ENCODE measurements at places on chromosomes 16 and 17. TPM values are rescaled to one million over a fixed set of nuclear protein-coding genes. Genes with fewer than 3 reads are reported as not detected.
A peak's percentile ranks its signal among the peaks of the same experiment; 100 is the strongest.

DNA sequence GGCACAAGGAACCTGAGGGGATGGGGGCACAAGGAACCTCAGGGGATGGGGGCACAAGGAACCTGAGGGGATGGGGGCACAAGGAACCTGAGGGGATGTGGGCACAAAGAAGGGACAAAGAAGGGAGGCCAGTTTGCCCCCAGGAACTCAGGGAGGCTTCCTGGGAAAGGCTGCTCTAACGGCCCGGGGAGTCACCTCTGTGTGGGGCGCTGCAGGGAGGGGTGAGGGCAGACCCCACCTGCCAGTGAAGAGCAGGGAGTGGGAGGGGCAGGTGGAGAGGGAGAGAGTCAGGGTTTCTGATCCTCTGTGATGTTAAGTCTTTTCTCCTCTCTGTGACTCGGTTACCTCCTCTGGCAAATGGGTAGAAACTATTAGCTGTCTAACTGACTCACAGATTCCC lies 57.7 kb downstream of the TIMM22 start:
- DNase-seq: no peak
- H3K4me3 ChIP-seq: no peak overlapping the region
- H3K27ac ChIP-seq: no peak overlapping the region

The OTOP3 gene
- total RNA-seq: not detected

- H3K4me1 ChIP-seq: no peaks in the 10 kb centered on the region
- no peak overlapping the region for H3K4me3 ChIP-seq
- no peaks in the 10 kb centered on the region for H3K27me3 ChIP-seq
- no peak overlapping the region for H3K27ac ChIP-seq
- no peak for DNase-seq
- H3K36me3 ChIP-seq: no peaks in the 10 kb centered on the region
Measured at GRCh38 chr17:72268431-72268830, 147.6 kb downstream of the SOX9 start.

- H3K36me3 ChIP-seq: no peaks in the 10 kb centered on the region
- no peaks in the 10 kb centered on the region for H3K27me3 ChIP-seq
- no peak for DNase-seq
- no peak overlapping the region for H3K27ac ChIP-seq
Measured at GRCh38 chr16:72291531-72291981, 119.6 kb upstream of the PMFBP1 start.

DNA sequence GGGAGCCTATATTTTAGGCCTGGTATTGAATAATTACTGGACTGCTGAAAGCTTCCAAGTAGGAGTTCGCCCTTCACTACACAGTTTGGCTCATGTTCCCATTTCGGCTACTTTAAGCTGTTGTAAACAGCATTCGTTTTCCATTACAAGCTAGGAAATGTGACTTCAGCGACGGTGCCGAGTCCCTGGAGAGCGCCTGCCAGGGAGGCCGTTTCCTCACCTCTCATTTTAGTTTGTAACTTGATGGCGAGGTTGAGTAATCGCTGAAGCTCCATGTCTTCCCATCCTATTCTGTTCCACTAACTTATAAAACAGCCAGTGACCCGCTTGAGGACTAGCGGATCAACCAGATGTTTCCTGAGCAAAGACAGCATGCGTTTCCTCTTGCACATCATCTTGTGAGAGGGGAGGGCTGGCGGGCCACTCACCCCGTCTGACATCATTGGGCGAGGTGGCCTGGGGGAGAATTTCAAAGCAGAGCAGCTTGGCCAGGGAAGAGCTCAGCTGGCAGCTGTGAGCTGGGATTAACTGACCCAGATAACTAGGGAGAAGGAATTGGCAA lies 32.9 kb downstream of the PCTP start:
- H3K36me3 ChIP-seq: no peaks in the 10 kb centered on the region
- H3K27ac ChIP-seq: no peak overlapping the region
- H3K27me3 ChIP-seq: peaks cover 4% of the 10 kb centered on the region
- no peak for DNase-seq
- no peak overlapping the region for H3K4me3 ChIP-seq

DNA sequence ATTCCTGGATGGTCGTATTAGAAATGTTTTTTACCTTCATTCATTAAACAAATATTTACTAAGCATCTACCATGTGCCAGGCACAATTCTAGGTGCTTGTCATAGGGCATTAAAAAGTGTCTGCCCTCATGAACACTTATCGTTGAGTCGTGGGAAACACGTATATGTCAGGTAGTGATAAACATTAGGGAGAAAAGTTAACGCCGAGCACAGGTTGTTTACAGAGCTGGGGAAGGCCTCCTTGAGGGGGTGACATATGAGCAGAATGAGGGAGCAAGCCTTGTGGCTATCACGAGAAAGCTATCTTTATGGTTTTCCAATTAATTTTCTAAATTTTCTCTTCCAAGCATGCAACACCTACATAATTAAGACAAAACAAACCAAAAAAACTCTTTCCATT lies 985 bp upstream of the ZNF213 start:
- H3K4me1 ChIP-seq: peaks cover 28% of the 10 kb centered on the region
- no peaks in the 10 kb centered on the region for H3K27me3 ChIP-seq
- H3K4me3 ChIP-seq: peak overlapping the region; percentile 89
- no peak for DNase-seq
- H3K36me3 ChIP-seq: peaks cover under 1% of the 10 kb centered on the region

The DNAI2 gene
- total RNA-seq: 1.5 TPM

DNA sequence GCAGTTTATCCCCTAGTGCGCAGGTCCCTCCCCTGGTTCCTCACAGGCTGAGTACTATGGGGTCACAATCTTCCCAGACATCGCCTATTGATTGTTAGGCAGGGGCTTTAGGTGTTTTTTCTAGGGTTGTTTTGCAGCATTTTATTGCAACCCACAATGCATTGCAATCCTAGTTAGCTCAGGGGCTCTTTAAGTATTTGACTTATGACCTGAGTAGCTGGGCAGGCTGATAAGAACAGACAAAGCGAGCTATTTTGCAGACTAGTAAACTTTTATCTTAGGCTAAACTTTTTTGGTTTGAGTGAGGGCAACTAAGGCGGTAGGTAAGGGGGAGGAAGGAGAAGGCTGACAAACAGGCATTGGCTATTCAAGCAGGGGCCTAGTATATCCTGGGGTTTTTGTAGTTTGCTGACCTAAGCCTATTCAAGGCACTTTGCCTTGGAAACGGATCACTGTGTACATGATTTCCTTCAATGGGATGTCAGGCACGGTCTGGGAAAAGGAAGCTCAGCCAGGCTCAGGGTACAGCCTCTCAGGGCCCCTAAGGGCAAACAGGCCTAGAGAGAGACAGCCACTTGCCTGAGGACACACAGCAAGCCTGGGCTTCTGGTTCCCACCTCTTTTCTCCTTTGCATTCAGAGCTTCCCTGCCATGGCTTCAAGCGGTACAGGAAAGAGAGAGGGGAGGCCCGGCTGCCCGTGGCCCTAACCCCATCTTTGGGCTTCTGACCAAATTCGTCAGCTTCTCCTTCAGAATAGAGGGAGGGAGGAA lies 6.4 kb downstream of the DRC7 start:
- H3K27ac ChIP-seq: no peak overlapping the region
- no peaks in the 10 kb centered on the region for H3K4me1 ChIP-seq
- DNase-seq: no peak
- H3K4me3 ChIP-seq: no peak overlapping the region
- H3K36me3 ChIP-seq: no peaks in the 10 kb centered on the region

GRCh38 chr16:55089600-55089999 lies 158.9 kb downstream of the IRX5 start:
- no peaks in the 10 kb centered on the region for H3K36me3 ChIP-seq
- no peak for DNase-seq
- H3K4me1 ChIP-seq: no peaks in the 10 kb centered on the region
- no peak overlapping the region for H3K27ac ChIP-seq

The MLKL gene
- total RNA-seq: 50.0 TPM

GRCh38 chr16:48444574-48444973 lies 59.4 kb upstream of the SIAH1 start:
- H3K36me3 ChIP-seq: no peaks in the 10 kb centered on the region
- H3K27me3 ChIP-seq: no peaks in the 10 kb centered on the region
- H3K4me3 ChIP-seq: no peak overlapping the region
- no peak for DNase-seq

GRCh38 chr16:88351491-88352101 lies 31.2 kb upstream of the ZNF469 start:
- H3K27me3 ChIP-seq: no peaks in the 10 kb centered on the region
- H3K4me1 ChIP-seq: peaks cover 5% of the 10 kb centered on the region
- H3K27ac ChIP-seq: no peak overlapping the region
- no peak for DNase-seq
- H3K36me3 ChIP-seq: no peaks in the 10 kb centered on the region
- no peak overlapping the region for H3K4me3 ChIP-seq

The MYOCD gene
- total RNA-seq: not detected

GRCh38 chr17:55245986-55246385 lies 18.8 kb upstream of the HLF start:
- no peaks in the 10 kb centered on the region for H3K4me1 ChIP-seq
- H3K4me3 ChIP-seq: no peak overlapping the region
- peaks cover 27% of the 10 kb centered on the region for H3K27me3 ChIP-seq
- H3K27ac ChIP-seq: no peak overlapping the region
- no peak for DNase-seq
- no peaks in the 10 kb centered on the region for H3K36me3 ChIP-seq

DNA sequence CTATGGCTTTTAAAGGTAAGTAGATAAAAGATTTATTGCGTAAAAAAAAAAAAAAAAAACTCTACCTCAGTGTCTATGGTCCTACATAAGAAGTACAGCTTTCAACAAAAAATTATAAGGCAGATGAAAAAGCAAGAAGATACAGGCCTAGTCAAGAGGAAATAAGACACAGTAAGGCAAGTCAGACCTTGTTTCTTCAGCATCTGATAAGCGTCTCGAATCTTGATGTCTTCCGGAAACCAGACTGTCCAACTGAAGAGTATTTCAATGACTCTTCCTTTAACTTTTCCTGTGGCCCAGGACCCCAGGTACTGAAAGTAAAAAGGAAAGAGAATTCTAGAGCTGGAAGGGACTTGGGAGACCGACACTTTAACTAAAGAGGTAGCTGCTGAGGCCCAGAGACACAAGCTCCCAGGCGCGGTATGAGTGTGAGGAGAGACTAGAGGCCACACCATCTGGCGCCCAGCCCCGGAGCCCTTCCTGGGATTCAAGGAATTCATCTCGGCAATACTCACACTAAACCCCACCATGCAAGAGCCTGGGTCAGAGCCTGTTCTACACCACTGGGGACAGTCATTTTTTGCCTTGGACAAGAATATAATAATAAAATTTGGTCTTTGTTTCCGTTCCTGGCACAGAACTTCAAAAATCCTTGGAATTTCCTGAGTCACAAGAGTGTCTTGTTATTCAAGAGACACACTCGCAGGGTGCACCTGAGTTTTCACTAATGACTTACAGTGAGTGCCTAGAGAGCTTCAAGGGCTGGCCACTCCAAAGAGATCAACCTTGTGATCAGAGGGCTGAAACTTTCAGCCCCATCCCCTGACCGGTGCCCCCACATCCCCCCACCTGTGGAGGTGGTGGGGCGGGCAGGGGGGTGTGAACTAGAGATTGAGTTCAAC lies 18.6 kb downstream of the GGA2 start:
- H3K4me3 ChIP-seq: no peak overlapping the region
- H3K36me3 ChIP-seq: peaks cover 87% of the 10 kb centered on the region
- H3K27me3 ChIP-seq: no peaks in the 10 kb centered on the region
- H3K27ac ChIP-seq: no peak overlapping the region

DNA sequence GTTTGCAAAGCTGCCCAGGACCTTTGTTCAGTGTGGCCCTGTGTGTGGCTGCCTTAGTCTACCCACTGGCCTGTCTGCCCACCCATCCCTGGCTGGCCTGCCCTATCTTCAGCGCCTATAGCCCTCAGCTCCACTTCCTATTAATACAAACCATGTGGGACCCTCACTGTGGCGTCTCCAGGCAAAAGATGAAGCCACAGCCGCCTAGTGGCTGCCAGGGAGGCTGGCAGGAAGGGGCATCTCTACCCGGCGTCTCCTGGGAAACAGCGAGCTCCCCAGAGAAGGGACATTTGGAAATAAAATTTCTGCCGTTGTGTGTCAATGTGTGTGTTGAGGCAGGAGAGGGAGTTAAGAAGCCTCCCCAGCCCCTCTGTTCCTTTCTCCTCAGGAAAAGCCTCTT lies 31.5 kb downstream of the NEUROD2 start:
- H3K36me3 ChIP-seq: peaks cover 1% of the 10 kb centered on the region
- H3K27me3 ChIP-seq: no peaks in the 10 kb centered on the region
- no peak overlapping the region for H3K4me3 ChIP-seq
- no peaks in the 10 kb centered on the region for H3K4me1 ChIP-seq
- DNase-seq: no peak
- no peak overlapping the region for H3K27ac ChIP-seq

- H3K27me3 ChIP-seq: no peaks in the 10 kb centered on the region
- no peak overlapping the region for H3K27ac ChIP-seq
Measured at GRCh38 chr16:67055712-67056487, 27.0 kb downstream of the CBFB start.

DNA sequence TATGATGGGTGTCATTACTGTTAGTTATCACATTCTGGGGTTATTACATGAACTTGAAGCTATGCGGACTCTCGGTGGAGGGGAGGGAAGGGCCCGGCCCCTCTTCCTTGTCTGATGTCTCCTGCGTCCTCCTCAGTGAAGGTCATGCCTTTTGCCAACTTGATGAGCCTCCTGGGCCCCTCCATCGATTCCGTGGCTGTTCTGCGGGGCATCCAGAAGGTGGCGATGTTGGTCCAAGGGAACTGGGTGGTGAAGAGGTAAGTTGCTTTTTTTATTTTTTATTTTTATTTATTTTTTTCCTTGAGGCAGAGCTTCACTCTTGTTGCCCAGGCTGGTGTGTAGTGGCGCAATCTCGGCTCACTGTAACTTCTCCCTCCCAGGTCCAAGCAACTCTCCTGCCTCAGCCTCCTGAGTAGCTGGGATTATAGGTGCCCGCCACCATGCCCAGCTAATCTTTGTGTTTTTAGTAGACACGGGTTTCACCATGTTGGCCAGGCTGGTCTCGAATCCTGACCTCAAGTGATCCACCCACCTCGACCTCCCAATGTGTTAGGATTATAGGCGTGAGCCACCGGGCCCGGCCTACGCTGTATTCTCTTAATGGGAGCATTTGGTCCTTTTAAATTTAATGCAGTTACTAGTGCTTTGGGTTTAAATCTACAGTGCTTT lies 21.6 kb downstream of the POLR3E start:
- no peaks in the 10 kb centered on the region for H3K27me3 ChIP-seq
- no peak overlapping the region for H3K4me3 ChIP-seq
- H3K4me1 ChIP-seq: no peaks in the 10 kb centered on the region
- H3K36me3 ChIP-seq: peaks cover 70% of the 10 kb centered on the region
- peak; percentile 57 for DNase-seq

Measured in CD4-positive, CD25-positive, alpha-beta regulatory T cell (primary cell).